ENCODE measurements at places on chromosomes 3 and 15.

DNA sequence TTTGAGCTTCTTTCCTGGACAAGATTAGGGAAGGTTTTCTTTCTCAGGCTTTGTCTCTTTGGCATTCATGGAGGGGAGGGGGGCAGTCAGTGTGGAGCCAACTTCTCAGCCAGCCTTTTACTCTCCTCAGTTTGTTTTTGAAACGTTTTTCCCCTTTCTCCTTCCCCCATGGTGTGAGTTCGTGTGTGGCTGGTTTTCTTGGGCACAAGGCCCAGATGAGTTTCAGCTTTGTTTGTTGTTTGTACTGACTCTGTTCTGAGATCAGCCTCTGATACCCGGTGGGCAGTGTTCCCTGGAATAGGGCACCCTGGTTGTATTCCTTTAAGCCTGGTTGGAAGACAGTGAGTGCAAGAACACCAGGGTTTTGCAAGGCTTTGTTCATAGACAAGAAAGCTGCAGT is 168.2 kb upstream of the RARB start:
- no peak for DNase-seq

DNA sequence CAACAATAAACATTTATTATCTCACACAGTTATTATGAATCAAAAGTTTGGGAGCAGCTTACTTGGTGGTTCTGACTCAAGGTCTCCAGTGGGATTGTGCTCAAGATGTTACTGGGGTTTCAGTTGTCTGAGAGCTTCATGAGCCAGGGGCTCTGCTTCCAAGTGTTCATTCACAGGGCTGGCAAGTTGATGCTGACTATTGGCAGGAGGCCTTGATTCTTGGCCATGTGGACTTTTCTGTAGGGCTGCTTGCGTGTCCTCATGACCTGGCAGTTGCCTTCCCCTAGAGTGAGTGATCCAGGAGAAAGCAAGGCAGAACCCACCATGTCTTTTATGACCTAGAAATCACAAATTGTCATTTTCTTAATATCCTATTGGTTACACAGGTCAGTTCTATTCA is 87.2 kb upstream of the TNFAIP8L3 start:
- no peak for DNase-seq

DNA sequence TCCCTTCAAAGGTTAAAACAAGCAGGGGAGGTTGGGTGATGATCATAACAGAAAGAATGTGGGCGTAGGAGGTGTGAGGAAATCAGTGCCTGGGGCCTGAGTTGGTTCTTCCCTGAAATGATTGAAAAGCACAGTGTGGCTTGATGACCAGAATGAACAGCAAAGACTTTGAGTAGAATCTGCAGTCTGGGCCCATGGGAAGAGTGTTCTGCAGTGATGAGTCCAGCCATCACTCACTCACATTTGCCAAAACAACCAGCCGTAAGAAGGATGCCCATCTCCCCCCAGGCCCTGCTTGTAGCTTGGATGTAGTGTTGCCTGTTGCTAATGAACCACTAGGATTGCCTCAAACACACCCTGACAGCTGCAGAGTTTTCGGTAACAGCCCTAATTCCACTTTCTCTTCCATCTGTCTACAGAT is 67.9 kb downstream of the VGLL3 start:
- no peak for DNase-seq

DNA sequence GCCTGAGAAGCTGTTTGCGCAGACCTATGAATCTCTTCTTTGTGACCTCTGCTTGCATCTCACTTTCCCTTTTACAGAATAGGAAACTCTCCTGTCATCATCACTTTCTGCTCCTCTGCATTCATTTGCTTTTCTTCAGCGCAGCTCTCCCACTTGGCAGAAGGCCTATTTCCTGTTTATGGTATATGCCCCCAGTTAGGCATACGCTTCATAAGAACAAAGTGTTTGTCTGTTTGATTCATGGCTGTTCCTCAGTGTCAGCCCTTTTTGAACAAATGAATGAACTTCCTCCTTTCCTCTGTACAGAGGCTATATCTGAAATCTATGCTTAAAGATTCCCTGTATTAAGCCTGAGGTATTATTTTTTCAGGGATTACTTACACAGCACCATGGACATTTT is 1216.9 kb upstream of the GBE1 start:
- DNase-seq, result no peak

- DNase-seq, result no peak
Observed at GRCh38 chr3:106510206-106510605, 641.4 kb upstream of the CBLB start.

DNA sequence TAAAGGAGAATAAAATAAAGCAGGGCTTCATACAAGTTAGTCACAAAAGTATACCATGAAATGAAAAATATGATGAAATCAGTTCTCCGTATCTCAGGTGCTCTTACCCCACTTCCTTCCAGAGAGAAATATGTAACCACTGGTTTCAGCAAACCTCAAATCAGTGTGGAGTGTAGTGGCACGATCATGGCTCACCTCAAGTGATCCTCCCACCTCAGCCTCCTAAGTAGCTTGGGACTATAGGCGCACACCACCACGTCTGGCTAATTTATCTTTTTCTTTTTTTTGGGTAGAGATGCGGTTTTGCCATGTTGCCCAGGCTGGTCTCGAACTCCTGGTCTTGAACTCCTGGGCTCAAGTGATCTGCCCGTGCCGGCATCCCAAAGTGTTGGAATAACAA is 24.2 kb downstream of the DENND4A start:
- DNase-seq, result no peak

- no peak for DNase-seq
Observed at GRCh38 chr3:196351541-196351940, 13.4 kb upstream of the TM4SF19 start.

DNA sequence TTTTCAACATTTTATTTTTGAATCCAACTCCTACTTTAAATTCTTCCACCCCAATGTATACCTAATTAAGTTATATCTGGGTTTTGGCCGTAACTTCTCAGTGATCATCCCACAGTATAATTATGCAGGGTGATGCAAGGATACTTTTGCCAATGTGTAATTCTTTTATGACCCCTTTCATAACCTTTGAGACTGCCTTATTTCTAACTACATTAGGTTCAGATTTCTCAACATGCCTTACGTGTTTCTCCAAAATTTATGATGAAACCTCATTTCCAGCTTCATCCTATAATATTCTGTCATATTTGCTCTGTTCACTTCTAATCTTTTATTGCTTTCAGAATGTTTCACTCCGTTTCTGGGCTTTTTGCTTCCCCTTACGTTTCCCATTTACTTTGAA is 1229.6 kb upstream of the ALCAM start:
- no peak for DNase-seq

DNA sequence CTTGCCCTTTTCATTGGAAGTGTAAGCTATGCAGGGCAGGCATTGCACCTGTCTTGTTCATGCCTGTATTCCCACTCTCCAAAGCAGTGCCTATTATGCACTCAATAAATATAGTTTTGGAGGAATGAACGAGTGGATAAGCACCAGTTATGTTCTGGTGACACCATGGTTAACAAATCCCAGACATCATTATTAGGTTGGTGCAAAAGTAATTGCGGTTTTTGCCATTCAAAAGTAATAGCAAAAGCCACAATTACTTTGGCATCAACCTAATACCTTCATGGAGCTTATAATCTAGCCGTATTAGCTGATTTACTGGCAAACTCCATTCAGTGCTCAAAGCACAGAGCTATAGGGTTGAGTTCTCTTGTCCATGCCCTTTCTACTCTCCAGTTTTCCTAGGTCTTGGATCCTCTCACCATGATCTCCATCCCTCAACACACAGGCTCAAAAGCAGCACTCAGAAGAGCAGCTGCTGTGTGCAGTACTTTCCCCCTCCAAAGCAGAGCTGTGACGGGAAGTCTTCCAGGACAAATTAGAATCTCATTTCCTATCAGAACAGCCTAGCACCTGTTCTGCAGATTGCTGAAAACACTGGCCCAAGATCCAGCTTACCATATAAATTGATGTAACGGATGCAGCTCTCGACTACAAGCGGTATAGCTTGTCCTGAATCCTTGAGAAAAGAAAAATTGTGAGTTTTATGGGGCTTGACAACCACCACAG is 63.2 kb upstream of the RAD18 start:
- DNase-seq, result no peak

GRCh38 chr3:53589201-53589600 is 94.8 kb downstream of the CACNA1D start:
- no peak for DNase-seq

DNA sequence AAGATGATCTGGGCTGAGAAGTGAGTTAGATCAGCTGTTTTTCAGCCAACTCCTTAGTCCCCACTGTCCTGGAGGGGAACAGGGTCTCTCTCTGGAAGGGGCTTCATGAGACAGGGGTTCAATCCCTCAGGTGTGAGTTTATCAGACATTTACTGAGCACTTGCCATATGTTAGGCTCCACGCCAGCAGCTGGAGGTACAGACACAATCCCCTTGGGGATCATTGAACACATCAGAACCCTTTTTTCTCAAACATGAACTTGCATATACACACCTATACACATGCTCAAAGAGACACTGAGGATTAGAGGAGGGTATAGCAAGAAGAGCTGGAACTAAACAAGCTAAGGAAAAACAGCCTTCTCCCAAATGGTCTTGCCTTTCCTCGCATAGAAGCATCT is 5.5 kb upstream of the BMF start:
- DNase-seq, result no peak

GRCh38 chr3:13750731-13751130 is 129.1 kb downstream of the WNT7A start:
- no peak for DNase-seq

- no peak for DNase-seq
Observed at GRCh38 chr3:84066915-84067314, 891.9 kb upstream of the CADM2 start.

- no peak for DNase-seq
Observed at GRCh38 chr3:157103280-157103679, 56.7 kb downstream of the CCNL1 start.

DNA sequence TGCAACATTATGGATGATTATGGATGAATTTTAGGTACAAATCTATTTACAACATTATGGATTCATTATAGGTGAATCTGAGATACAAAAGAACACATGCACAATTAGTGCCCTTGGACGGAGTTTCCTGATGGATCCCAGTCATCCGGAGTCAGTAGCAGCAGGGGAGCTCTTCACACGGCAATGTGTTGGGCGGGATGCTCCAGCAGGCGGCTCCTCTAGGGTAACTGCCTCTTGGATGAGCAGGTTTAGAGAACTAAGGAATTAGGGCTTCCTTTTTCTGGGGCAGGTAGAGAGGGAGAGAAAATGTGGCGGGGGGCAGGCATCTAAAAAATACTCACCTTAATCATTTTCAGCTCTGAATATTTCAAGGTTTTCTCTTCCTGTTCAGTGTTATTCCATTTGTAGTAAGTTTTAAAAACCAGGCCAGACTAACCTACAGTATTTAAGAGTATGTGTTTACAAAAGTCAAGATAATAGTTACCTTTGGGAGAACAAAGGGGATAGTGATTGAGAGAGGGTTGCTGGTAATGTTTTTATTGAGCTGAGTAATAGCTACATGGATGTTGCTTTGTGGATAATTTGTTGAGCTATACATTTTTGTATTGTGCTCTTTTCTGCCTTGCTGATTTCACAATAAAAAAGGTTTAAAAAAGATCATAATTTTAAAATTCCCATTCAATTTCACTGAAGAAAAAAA is 27.4 kb upstream of the GOLM2 start:
- no peak for DNase-seq

All from stimulated activated naive CD8-positive, alpha-beta T cell treated with anti-CD3 and anti-CD28 coated beads, Interleukin-15, Interleukin-2, amounts not matched to agents 100 U/mL and 50 U/mL, for 24 hours (primary cell).